ENCODE measurements at places on chromosomes 3 and 15.

DNA sequence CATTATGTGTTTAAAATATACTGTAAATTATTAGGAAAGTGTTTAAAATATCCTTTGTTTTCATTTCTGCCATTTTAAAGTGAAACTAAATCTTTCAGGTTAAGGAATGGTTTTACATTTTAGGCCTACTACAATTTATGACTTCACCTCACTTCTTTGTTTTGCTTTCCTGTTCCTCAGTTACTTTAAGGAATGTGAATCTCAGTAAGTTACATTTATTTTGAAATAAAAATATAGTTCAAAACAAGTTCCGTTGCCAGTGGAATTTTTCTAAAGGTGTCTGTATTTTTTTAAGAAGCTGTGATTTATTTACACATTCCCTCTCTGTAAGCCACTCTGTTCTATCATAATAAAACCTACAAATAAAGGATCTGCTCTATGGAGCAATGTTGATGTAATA lies 630.9 kb upstream of the AGTR1 start:
- DNase-seq = no peak

DNA sequence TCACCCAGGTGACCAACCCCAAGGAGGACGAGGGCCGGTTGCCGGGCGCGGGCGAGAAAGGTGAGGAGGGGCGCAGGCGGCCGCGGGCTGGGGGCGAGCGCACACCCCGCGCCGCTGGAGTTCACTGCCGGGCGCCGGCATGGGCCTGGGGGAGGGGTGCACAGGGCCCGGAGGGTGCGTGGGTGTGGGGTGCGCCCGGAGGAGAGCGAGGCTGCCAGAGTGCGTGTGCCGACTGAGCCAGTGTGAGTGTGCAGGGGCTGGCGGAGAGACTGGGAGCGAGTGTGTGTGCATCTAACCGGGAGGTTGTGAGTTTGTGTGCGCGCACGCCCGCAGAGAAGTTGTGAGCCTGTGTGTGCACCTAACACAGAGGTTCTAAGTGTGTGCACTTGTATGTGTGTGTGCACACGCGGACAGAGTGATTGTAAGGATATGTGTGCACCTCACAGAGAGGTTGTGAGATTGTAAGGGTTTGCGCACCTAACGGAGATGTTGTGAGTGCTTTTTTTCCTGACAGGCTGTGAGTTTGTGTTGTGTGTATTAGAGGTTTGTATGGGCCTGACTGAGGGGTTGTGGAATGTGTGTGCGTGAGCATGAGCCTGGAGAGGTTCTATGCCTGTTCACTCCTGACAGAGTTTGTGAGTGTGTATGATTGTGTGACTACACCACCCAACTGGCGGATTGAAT lies 681 bp downstream of the CTDSPL start:
- DNase-seq = no peak

GRCh38 chr3:17044855-17045254 lies 160.1 kb downstream of the PLCL2 start:
- DNase-seq = no peak

DNA sequence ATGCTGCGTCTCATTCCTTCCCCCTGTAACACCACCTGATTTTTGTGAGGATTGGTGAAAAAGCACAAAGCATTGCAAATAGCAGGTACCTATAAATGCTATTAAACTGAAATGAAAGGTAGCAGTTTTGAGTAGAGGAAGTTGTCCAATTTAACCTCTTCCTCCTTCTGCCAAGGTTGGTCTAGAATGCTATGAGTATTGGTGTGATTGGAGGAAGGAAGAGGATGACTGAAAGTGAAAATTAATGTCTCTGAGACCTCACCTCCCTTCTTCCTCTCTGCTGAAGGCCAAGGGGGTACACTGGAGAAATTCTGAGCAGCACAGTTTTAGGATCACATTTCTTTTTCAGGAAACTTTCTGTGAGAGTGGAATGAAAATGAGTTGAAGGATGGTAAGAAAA lies 94.4 kb downstream of the DTWD1 start:
- no peak for DNase-seq

DNA sequence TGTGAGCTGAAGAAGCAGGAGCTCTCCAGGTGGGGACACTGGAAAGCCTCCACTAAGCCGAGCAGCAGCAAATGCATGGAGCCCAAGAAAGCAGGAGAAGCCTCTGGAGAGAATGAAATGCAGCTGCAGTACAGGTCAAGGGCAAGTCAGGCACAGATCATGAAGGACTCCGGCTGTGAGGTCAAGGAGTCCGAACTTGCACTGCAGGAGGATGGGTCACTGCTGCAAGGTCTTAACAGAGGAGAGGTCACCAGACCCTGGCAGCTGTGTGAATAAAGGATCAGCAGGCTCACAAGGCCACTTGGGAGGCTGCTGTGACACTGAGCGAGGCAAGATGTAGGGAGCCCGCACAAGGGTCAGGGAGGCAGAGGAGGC lies 24.7 kb upstream of the SLC41A3 start:
- no peak for DNase-seq

DNA sequence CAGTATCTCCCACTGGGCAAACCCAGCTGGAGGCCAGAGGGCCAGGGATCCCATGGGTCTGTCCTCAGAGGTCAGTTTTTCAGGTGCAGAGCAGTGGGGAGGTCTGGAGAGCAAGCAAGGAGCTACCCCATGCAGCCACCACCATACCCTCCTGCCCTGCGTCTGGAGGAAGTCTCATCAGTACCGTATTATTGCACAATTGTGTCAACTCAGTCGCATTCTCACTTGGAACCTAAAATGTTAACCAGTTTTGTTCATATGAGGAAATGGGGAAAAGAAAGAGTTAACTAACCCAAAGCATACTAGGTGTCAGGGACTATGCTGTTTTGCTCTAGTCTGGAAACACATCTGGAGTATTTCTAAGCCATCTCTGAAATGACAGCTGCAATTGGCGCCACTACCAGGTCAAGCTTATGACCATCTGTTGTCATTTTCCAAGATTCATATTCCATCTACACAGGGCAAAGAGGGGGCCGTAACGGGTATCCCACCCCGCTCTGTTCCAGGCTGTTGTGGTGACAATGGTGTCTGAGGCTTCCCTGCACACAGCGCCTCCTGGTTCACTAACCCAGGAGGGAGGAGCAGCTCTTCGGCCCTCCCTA lies 16.9 kb upstream of the APBA2 start:
- DNase-seq = no peak

DNA sequence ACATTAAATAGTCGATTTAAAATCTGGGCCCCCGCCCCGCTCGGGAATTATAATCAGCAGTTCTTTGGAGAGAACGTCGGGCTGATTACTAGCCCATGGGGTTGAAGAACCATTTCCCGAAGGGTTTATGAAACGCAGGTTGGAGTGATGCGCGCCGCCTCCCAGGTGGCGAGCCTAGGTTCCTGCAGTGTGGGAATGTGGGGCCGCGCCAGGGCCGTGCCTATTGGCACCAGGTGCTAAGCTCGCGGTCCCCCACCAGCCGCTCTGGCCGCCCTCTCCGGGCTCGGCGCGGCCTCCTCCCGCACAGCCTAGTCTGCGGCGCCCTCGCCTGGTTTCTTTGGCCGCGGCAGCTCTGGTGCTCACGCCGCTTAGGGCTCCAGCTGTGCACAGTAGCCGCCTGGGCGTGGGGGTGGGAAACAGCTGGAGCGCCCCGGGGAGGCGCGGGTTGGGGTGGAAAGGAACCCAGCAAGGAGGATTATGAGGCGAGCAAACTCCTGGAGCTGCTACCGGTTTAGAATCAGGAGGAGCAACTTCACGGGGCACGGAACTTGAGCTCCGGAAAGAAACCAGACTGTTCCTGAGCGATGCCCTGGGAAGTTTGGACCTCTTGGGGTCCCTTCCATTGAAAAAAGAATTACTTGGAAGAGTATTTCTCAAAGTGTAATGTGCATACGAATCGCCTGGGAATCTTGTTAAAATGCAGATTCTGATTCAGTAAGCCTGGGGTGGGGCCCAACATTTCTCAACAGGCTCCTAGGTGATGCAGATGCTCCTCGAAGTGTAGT lies 5.6 kb upstream of the MECOM start:
- DNase-seq = no peak

GRCh38 chr3:124428372-124429128 lies 301.7 kb upstream of the UMPS start:
- DNase-seq = no peak

DNA sequence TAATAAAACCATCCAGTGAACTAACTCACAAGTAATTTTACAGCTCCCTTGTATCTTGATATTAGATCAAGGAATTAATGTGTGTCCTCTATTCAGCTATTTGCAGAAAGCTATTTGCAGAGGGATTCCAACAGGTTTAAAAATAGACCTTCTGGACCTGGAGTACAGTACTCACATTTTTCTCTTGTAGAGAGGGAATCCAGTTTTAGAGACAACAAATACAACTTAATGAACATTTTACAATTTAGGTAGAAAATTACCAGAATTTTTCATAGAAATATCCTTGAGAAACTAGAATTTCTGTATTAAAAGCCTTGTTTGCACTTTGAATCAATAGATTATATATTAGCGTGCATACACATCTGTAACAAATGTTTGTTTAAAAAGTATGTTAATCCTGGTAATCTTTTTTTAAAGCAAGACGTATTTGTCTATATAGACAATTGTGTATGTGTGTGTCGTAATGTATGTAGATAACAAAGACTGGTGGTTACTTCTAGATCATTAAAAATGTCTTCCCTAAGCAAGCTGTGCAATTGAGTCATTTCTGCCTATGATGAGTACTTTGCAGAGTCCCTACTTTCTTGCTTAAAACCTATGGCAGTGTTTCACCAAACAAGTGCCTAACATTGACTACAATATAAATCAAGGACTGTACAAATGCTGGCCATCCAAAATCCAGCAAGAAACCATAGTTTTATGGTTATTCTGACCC lies 57.9 kb downstream of the PPP2R3A start:
- DNase-seq = no peak

- no peak for DNase-seq
These were observed 73.3 kb upstream of the KCNH8 start for GRCh38 chr3:19075037-19075436.

- no peak for DNase-seq
These were observed 590.8 kb downstream of the FOXP1 start for GRCh38 chr3:70992562-70993204.

DNA sequence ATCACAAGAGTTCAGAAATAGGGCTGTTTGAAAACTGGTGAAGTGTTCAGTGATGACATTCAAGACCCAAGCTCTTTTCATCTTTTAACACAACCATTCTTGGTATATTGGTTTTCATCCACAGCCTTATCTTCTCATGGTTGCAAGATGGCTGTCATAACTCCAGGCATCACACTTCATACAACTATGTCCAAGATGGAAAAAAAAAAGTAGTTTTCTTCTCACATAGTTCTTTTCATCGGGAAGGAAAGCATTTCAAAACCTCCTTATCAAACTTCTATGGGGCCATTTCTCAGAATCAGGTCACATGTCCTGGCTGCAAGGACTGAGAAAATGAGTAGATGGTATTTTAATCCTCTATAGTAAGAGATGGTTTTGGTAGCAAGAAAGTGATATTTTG lies 21.1 kb upstream of the MFSD1 start:
- DNase-seq = no peak

DNA sequence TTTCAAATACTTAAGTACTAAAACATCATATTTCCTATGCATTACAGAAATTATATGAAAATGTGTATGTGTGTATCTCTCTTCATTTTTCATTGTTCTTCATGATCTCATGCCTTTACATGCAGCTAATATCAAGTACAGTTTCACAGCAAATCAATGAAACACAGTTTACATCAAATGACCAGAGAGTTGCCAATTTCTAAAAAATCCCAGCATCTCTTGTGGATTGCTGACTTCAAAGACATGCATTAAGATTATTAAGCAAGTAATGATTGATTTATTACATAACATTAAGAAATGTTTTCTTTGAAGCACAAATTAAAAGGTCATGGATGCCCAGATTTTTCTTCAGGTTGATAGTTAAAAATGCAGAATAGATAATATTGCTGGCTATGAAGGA lies 31.0 kb upstream of the TAFA4 start:
- DNase-seq = no peak

GRCh38 chr3:62843508-62843907 lies 31.7 kb downstream of the CADPS start:
- DNase-seq = no peak

DNA sequence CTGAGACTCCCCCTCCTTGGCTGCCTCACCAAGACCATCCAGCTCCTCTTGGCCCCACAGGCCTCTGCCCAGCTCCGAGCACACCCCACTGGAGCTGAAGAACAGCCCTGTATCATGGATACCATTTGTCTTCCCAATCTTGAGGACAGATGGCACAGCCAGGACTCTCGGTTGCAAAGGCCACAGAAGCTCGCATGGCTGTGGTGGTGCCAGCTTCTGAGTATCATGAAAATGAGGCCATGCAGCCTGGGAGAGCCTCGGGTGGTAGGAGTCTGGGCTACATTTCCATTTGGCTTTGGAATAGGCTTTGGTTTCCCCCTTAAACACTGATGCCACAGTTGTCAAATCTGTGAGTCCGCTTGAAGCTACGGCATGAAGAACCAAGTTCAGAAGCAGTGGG lies 106.6 kb downstream of the SEMA5B start:
- DNase-seq = no peak

- peak; percentile 43 for DNase-seq
These were observed 699 bp downstream of the MEGF11 start for GRCh38 chr15:66252685-66253417.

- no peak for DNase-seq
These were observed 66.5 kb upstream of the FNDC3B start for GRCh38 chr3:171972871-171973348.

DNA sequence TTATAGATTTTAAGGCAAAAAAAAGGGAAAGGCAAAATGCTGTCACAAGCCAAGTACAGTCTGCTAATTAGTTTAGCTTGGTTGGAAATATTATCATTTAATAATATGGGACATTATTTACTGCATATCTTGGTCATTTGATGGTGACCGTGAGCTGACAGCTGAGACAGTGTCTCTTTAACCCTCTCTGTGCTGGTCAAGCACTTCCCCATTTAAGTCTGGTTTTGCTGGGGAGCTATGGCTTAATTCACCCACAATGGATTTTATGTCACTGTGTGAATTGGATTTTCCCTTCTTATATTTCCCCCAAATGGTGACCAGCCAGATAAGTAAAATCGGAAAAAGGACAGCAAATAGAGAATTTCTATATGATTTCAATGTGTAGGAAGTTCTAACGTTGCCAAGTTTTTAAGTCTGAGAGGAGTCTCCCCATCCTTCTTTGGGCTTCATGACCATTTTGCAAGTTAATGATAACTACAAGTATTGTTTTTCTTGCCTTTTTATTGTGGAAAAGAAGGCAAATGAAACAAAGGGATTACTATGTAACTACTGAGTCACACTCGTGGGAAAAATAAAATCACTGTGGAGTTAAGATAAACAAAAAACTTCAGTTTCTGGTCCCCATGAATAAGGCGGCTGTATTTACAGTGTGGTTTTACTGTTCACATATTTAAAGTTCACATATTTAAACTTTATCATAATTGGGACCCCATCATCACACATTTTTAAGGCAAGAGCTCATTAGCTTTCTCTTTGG lies 373.5 kb downstream of the NR2F2 start:
- no peak for DNase-seq

- no peak for DNase-seq
These were observed 177.0 kb downstream of the CACNA2D3 start for GRCh38 chr3:54299169-54299935.

DNA sequence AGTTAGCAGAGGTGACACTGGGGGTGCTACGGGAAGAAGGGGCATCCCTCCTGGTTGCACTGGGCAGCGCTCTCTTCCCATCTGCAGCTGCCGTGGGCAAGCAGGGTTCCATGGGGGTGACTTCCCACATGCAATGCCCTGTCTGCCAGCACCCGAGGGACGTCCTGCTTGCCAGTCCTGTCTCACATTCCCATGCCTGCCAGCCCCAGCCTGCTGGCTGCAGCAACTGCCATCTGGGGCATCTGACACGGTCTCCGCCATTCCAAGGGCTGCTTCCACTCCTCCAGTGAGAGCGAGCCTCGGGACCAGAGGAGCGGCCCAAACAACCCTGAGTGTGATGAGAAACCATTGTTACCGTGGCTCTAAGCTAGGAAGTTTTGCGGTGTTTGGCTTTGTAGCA lies 45.4 kb upstream of the RPL32 start:
- no peak for DNase-seq
